Activated CD4-positive, alpha-beta T cell treated with anti-CD3 and anti-CD28 coated beads for 36 hours (primary cell): ENCODE measurements at places on chromosomes 16 and 17. TPM values are rescaled to one million over a fixed set of nuclear protein-coding genes. Genes with fewer than 3 reads are reported as not detected.
A peak's percentile ranks its signal among the peaks of the same experiment; 100 is the strongest.

The USP31 gene
- total RNA-seq = 5.9 TPM

The RHBDL1 gene
- 0.40 TPM for total RNA-seq

The TEKT3 gene
- not detected for total RNA-seq

The TSNAXIP1 gene
- total RNA-seq = 1.1 TPM

The GGT6 gene
- total RNA-seq = not detected

The SECTM1 gene
- 9.0 TPM for total RNA-seq

The CA4 gene
- not detected for total RNA-seq

The HNF1B gene
- total RNA-seq = not detected

The RAB37 gene
- 2.7 TPM for total RNA-seq

The STAC2 gene
- total RNA-seq = not detected

DNA sequence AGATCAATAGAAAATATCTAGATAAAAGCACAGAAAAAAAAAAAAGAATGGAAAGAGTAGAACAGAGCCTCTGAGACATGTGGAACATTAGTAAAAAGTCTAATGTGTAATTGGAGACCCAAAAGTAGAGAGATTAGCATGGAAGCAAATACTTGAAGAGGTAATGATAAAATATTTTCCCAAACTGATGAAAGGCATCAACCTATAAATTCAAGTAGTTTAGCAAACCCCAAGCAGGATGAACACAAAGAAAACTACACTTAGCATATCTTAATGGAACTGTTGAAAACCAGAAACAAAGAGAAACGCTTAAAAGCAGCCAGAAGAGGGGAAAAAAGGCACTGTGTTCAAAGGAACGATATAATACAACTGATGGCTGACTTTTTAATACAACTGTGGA, 16.4 kb downstream of the NF1 start:
- no peak overlapping the region for H3K4me3 ChIP-seq
- DNase-seq = no peak
- H3K4me1 ChIP-seq = peaks cover 16% of the 10 kb centered on the region
- no peaks in the 10 kb centered on the region for H3K36me3 ChIP-seq
- H3K27ac ChIP-seq = no peak overlapping the region

DNA sequence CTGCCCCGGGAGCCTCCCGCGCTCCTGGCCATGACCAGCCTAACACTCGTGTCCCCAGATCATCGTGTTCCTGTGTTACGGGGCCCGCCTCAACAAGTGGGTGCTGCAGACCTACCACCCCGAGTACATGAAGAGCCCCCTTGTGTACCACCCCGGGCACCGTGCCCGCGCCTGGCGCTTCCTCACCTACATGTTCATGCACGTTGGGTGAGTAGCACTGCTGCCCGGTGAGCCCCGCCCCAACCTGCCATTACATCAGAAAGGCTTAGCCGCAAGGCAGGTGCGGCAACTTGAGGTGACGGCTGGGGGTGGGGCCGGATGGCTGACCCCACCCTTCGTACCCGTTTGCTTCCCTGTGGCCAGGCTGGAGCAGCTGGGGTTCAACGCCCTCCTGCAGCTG, 1.4 kb downstream of the RHBDL1 start:
- H3K36me3 ChIP-seq = peaks cover 14% of the 10 kb centered on the region
- H3K27me3 ChIP-seq = peaks cover 2% of the 10 kb centered on the region
- DNase-seq = no peak
- no peak overlapping the region for H3K4me3 ChIP-seq
- H3K27ac ChIP-seq = no peak overlapping the region

- peaks cover 19% of the 10 kb centered on the region for H3K27me3 ChIP-seq
- H3K27ac ChIP-seq = no peak overlapping the region
- no peaks in the 10 kb centered on the region for H3K4me1 ChIP-seq
- DNase-seq = no peak
- H3K36me3 ChIP-seq = no peaks in the 10 kb centered on the region
These were observed 6.2 kb downstream of the PLCG2 start for GRCh38 chr16:81785138-81785924.

DNA sequence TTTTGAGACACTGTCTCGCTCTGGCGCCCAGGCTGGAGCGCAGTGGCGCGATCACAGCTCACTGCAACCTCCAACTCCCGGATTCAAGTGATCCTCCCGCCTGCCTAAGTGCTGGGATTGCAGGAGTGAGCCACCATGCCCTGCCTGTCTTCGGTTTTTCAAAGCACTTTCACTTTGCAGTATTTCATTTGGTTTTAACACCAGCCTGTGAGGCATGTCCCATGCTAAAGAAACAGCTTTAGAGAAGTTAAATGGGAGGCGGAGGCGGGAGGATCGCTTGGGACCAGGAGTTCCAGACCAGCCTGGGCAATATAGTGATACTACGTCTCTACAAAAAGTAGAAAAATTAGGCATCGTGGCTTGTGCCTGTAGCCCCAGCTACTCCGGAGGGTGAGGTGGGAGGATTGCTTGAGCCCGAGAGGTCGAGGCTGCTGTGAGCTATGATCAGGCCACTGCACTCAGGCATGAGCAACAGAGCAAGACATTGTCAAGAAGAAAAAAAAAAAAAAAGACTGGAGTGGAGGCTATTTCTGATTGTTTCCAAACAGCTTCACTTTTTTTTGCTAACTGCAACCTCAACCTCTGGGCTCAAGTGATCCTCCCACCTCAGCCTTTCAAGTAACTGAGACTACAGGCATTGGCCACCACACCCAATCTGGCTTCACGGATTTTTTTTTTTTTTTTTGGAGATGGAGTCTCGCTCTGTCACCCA, 1.3 kb downstream of the METTL23 start:
- H3K36me3 ChIP-seq = peaks cover 72% of the 10 kb centered on the region
- DNase-seq = peak; percentile 51
- H3K27me3 ChIP-seq = no peaks in the 10 kb centered on the region
- peak overlapping the region; percentile 98 for H3K27ac ChIP-seq
- peak overlapping the region; percentile 97 for H3K4me3 ChIP-seq

GRCh38 chr17:77356109-77356689, 215.4 kb downstream of the SEC14L1 start:
- peaks cover 13% of the 10 kb centered on the region for H3K4me1 ChIP-seq
- H3K27ac ChIP-seq = no peak overlapping the region
- H3K27me3 ChIP-seq = no peaks in the 10 kb centered on the region
- no peaks in the 10 kb centered on the region for H3K36me3 ChIP-seq
- H3K4me3 ChIP-seq = no peak overlapping the region
- DNase-seq = no peak

GRCh38 chr16:46673320-46674013, 15.5 kb downstream of the VPS35 start:
- no peaks in the 10 kb centered on the region for H3K27me3 ChIP-seq
- no peak overlapping the region for H3K27ac ChIP-seq
- H3K36me3 ChIP-seq = peaks cover 48% of the 10 kb centered on the region
- H3K4me1 ChIP-seq = no peaks in the 10 kb centered on the region
- H3K4me3 ChIP-seq = no peak overlapping the region
- peak; percentile 67 for DNase-seq

DNA sequence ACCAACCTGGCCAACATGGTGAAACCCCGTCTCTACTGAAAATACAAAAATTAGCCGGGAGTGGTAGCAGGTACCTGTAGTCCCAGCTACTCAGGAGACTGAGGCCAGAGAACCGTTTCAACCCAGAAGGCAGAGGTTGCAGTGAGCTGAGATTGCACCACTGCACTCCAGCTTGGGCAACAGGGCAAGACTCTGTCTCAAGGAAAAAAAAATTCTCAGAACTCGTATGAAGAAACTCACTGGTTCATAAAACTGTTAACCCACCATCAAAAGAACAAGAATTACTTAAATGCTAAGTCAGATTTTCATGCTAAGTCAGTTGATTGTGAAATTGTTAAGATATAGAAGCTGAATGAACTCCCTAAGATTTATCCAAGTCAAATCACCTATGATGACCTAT, 31.3 kb downstream of the SLC39A11 start:
- H3K27ac ChIP-seq = no peak overlapping the region
- no peak overlapping the region for H3K4me3 ChIP-seq
- no peaks in the 10 kb centered on the region for H3K36me3 ChIP-seq
- H3K4me1 ChIP-seq = peaks cover 6% of the 10 kb centered on the region

DNA sequence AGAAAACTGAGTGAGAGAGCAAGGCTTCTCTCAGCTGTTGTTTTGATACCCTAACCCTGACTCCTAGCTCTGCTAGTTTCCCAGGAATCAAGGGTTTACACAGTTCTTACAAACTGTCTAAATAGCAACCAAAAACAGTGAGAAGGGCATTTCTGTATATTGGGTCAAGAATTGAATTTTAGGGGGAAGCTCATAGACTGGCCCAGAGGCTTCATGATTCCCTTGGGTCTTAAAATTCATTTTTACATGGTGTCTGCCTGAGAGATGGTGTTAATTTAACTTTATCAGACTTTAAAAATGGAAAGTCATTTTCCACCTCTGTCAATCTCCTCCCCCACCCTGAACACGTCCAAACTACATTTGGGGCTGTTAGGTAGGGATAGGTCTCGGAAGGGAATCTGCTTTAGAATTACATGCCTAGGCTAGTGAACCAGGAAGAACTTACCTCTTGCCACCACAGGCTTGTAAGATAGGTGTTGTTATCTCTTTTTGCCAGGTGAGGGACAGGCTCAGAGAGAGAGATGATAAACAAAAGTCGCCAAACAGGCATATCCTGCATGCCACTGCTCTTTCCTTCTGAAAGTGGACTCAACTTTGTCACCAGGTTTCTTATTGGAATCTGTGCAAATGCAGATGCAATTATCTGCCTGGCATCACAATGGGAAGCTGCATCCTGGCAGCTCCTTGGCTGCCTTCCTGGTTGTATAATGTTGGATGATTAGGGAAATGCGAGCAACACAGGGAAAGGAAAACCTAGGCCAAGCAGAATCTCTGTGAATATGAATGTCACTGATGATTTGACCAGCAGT, 3.1 kb downstream of the PHAF1 start:
- H3K4me1 ChIP-seq = peaks cover 32% of the 10 kb centered on the region
- no peak overlapping the region for H3K27ac ChIP-seq
- H3K27me3 ChIP-seq = no peaks in the 10 kb centered on the region
- no peak overlapping the region for H3K4me3 ChIP-seq
- no peak for DNase-seq
- H3K36me3 ChIP-seq = peaks cover 7% of the 10 kb centered on the region

DNA sequence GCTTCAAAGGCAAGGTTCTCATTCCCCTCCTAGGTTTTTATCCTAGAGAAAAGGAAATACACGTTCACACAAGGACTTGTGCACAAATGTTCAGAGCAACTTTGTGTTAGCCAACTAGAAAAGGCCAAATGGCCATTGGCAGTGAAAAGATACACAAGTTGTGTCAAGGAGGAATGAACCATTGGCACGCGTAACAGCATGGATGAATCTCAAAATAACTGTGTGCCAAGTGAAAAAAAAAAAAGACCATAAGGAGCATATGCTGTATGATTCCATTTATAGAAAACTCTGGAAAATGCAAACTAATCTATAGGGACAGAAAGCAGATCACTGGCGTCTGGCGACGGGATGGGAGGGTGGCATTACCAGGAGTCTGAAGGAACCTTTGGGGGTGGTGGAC, 333.8 kb downstream of the SNX29 start:
- no peaks in the 10 kb centered on the region for H3K4me1 ChIP-seq
- no peaks in the 10 kb centered on the region for H3K36me3 ChIP-seq
- no peak for DNase-seq
- H3K27me3 ChIP-seq = no peaks in the 10 kb centered on the region

DNA sequence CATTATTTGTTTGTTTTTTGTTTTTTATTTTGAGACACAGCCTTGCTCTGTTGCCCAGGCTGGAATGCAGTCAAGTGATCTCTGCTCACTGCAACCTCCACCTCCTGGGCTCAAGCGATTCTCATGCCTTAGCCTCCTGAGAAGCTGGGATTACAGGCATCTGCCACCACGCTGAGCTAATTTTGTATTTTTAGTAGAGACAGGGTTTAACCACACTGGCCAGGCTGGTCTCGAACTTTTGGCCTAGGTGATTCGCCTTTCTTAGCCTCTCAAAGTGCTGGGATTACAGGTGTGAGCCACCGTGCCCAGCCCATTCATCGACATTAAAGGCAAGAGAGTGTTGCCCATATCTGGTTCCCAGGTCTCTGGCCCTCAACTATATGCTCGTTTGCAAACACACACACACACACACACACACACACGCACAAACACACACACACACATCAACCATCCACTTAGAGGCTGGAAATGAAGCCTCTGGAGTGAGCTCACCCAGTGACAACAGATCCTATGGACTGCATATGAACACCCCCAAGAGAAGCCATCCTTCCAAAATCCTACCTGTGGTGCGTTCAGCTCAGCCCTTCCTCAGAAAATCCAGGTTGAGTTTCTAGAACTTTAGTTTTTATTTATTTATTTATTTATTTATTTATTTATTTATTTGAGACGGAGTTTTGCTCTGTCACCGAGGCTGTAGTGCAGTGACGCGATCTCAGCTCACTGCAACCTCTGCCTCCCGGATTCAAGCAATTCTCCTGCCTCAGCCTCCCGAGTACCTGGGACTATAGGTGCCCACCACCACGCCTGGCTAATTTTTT, 12.3 kb upstream of the SEPHS2 start:
- H3K36me3 ChIP-seq = no peaks in the 10 kb centered on the region
- DNase-seq = no peak
- H3K4me1 ChIP-seq = peaks cover 57% of the 10 kb centered on the region

GRCh38 chr17:48960834-48961515, 7.4 kb downstream of the GIP start:
- no peak overlapping the region for H3K4me3 ChIP-seq
- no peak overlapping the region for H3K27ac ChIP-seq
- H3K4me1 ChIP-seq = no peaks in the 10 kb centered on the region
- peaks cover 33% of the 10 kb centered on the region for H3K27me3 ChIP-seq

- H3K27me3 ChIP-seq = no peaks in the 10 kb centered on the region
- H3K4me1 ChIP-seq = no peaks in the 10 kb centered on the region
- DNase-seq = no peak
- no peak overlapping the region for H3K27ac ChIP-seq
- H3K36me3 ChIP-seq = peaks cover 1% of the 10 kb centered on the region
These were observed 168.5 kb downstream of the BCAS3 start for GRCh38 chr17:60846175-60846574.

GRCh38 chr16:49921791-49922456, 66.0 kb upstream of the ZNF423 start:
- H3K36me3 ChIP-seq = no peaks in the 10 kb centered on the region
- no peaks in the 10 kb centered on the region for H3K4me1 ChIP-seq
- no peak overlapping the region for H3K4me3 ChIP-seq

DNA sequence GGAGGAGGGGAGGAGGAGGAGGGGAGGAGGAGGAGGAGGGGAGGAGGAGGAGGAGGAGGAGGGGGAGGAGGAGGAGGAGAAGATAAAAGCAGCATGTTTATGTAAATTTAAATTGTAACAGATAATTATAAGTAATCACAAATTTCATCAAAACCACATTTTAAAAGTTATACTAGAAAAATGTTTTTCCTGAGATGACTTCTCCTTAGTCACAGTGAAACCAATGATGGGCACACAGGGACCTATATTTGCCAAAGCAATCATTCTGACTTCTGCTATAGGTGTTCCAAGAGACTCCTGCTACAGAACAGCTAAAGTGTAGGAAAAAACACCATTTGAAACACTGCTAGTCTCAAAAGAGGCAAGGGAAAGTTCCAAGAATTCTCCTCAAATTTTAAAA, 66.4 kb downstream of the CEP95 start:
- no peak overlapping the region for H3K4me3 ChIP-seq
- DNase-seq = peak; percentile 14
- no peaks in the 10 kb centered on the region for H3K27me3 ChIP-seq
- H3K36me3 ChIP-seq = peaks cover 10% of the 10 kb centered on the region
- H3K4me1 ChIP-seq = peaks cover 12% of the 10 kb centered on the region

GRCh38 chr17:75752802-75753513, 12.0 kb downstream of the GALK1 start:
- no peaks in the 10 kb centered on the region for H3K27me3 ChIP-seq
- no peaks in the 10 kb centered on the region for H3K36me3 ChIP-seq
- H3K4me1 ChIP-seq = peaks cover 16% of the 10 kb centered on the region
- peak overlapping the region; percentile 59 for H3K4me3 ChIP-seq
- DNase-seq = peak; percentile 36

GRCh38 chr16:81863630-81864352, 84.7 kb downstream of the PLCG2 start:
- no peaks in the 10 kb centered on the region for H3K27me3 ChIP-seq
- no peak for DNase-seq
- no peak overlapping the region for H3K27ac ChIP-seq
- no peaks in the 10 kb centered on the region for H3K4me1 ChIP-seq
- H3K36me3 ChIP-seq = no peaks in the 10 kb centered on the region
